Naive thymus-derived CD4-positive, alpha-beta T cell (primary cell): ENCODE measurements at places on chromosomes 7 and 10.
A peak's percentile ranks its signal among the peaks of the same experiment; 100 is the strongest.

DNA sequence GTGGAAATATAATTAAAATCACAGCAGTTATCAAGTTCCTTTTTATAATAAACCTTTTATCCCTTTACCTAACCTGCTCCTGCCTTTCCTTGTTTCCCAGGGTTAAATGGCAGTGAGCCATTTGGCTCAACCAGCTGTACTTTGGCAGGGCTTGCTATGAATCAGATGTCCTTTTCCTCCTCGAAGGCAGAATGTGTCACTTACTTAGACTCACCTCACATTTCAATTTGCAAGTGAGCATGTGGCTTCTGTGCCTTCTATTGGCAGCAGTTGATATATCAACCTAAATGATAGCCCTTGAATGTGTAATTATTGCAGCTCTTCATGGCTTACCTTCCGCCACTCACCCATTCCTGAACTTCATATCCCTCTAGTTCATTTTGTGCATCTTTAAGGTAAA is 301.7 kb downstream of the CSTF2T start:
- no peak for DNase-seq
- H3K27me3 ChIP-seq, result no peaks in the 10 kb centered on the region
- H3K4me1 ChIP-seq, result no peaks in the 10 kb centered on the region
- H3K4me3 ChIP-seq, result no peak overlapping the region

DNA sequence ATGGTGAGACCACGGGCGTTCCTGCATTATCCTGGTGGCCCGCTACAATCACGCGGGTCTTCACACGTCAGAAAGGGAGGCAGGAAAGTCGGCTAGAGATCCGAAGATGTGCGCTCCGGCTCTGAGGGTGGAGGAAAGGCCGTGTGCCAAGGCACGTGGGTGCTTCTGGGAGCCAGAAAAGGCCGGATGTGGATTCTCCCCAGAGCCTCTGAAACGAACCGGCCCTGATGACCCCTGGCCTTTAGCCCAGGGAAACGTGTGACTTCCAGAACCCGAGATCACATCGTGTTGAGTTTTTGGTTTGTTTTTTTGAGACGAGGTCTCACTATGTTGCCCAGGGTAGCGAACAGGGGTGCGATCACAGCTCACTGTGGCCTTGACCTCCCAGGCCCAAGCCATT is 244.2 kb downstream of the ELFN1 start:
- H3K36me3 ChIP-seq, result peaks cover 60% of the 10 kb centered on the region
- H3K4me3 ChIP-seq, result no peak overlapping the region
- DNase-seq, result no peak
- no peak overlapping the region for H3K27ac ChIP-seq
- no peaks in the 10 kb centered on the region for H3K27me3 ChIP-seq
- H3K4me1 ChIP-seq, result peaks cover 2% of the 10 kb centered on the region

DNA sequence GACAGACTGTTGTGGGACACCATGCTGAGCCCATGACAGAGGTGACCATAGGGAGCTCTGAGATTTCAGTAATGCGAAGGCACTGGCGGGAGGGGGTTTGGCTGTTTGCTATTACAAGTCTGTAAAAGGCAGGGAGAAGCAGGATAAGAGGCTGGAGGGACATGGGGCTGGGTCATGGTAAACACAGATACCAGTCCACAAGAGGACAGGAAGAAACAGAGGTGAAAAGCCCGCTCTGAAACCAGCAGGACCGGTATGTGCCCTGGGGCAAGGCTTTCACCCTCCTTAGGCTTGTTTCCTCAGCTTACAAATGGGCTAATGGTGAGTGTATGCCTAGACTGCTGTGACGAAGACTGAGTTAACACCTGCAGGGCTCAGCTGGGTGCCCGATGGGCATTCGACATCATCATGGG is 34.1 kb downstream of the ANXA11 start:
- peaks cover 81% of the 10 kb centered on the region for H3K36me3 ChIP-seq
- no peak for DNase-seq
- H3K4me1 ChIP-seq, result peaks cover 10% of the 10 kb centered on the region
- H3K4me3 ChIP-seq, result no peak overlapping the region
- peak overlapping the region; percentile 44 for H3K27ac ChIP-seq

GRCh38 chr7:23520582-23520981 is 11.2 kb downstream of the TRA2A start:
- H3K36me3 ChIP-seq, result peaks cover 21% of the 10 kb centered on the region
- no peaks in the 10 kb centered on the region for H3K27me3 ChIP-seq
- no peak overlapping the region for H3K4me3 ChIP-seq
- H3K27ac ChIP-seq, result no peak overlapping the region

DNA sequence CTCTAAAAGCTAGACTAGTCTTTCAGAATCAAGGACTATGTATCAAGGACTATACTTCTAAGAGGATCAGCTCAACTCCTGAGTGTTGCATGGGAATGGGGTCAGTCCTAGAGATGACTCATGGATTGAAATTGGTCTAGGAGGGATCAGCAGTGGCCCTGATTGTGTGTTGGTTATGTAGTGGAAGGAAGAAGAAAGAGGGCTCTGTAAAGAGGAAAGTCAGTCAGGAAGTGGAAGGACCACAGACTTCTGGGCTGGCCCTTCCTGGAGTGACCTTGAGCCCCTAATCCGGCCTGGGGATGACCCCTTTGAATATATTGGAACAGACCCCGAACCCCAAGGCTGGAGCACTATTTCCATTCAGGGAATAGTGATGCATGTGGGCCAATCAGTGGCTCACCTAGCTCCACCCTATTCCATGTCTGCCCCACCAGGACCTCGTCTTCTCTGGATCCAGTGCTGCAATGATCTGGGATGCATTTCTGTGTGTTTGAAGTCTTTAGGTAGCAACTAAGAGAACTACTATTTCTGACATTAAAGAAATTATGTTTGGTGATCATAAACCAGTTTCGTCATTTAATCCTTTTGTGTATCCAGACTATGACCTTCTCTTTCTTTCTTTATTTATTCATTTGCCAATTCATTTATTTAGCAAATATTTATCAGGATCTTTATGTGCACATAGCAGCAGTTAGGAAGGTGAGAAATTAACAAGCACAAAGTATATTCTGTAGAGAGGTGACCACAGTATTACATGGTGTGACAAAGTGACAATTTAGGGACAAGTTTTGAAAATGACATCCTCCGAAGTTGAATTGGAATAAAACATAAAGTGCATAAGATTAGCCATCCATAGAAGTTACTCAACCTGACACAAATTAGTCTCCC is 48.6 kb upstream of the KIF5B start:
- H3K4me3 ChIP-seq, result no peak overlapping the region
- no peaks in the 10 kb centered on the region for H3K27me3 ChIP-seq
- no peak overlapping the region for H3K27ac ChIP-seq
- DNase-seq, result no peak
- H3K4me1 ChIP-seq, result no peaks in the 10 kb centered on the region
- no peaks in the 10 kb centered on the region for H3K36me3 ChIP-seq

- H3K27me3 ChIP-seq, result no peaks in the 10 kb centered on the region
- H3K4me3 ChIP-seq, result no peak overlapping the region
- DNase-seq, result no peak
- H3K27ac ChIP-seq, result no peak overlapping the region
- H3K36me3 ChIP-seq, result no peaks in the 10 kb centered on the region
These were observed 251.7 kb upstream of the MYO3A start for GRCh38 chr10:25682203-25682851.

GRCh38 chr7:107767391-107767790 is 23.4 kb downstream of the CBLL1 start:
- no peaks in the 10 kb centered on the region for H3K4me1 ChIP-seq
- no peak for DNase-seq
- no peaks in the 10 kb centered on the region for H3K27me3 ChIP-seq
- no peak overlapping the region for H3K27ac ChIP-seq

DNA sequence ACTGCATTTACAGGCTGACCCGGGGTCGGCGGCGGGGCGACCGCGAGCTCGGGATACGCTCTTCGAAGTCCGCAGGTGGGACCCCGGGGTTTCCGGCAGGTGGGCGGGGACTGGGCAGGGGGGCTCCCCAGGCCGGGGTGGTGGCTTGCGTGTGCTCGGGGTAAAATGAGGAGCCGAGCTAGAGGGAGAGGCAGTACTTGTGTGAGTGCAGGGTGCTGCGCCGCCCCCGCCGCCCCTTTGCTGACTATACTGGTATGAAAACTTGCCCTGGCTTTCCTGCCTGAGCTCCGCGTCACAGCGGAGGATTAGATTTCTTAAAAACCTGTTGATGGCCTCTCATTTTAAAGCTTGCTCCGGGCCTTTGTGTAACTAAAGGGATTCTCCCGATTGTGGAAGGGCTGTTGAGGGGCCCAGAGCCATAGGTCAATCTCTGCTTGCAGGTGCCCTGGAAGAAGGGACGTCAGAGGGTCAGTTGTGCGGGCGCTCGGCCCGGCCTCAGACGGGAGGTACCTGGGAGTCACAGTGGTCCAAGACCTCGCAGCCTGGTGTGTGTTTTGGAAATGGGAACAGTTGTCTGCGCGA is 488 bp downstream of the ARMC10 start:
- DNase-seq, result peak; percentile 67
- H3K4me3 ChIP-seq, result peak overlapping the region; percentile 77
- peak overlapping the region; percentile 81 for H3K27ac ChIP-seq

DNA sequence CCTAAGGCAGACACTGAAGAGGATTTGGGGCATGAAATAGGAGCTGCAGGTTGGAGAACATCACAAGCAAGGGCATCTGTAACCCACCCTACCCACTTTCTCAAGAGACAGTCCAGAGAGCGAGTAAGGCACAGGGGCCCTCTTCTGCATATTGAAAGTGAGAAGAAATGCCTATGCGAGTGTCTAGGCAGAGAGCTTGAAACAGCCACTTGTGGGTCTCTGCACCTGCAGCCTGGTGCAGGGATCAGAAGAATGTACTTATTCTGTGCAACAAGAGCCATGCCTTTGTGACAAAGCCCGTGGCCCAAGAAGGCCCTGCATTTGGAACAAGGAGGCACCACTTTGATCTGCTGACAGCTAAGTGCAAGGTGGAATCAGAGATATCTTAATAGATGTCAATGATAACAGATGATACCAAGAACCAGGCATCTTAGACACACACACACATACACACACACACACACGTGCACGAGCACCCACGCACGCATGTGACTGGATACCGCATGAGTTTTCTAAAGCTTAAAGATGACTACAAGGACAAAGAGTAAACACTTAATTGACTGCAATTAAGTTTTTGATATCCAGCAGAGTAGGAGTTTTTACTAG is 89.3 kb downstream of the NPSR1 start:
- H3K27me3 ChIP-seq, result no peaks in the 10 kb centered on the region
- H3K4me1 ChIP-seq, result no peaks in the 10 kb centered on the region
- no peak for DNase-seq
- H3K36me3 ChIP-seq, result no peaks in the 10 kb centered on the region

- H3K27me3 ChIP-seq, result no peaks in the 10 kb centered on the region
- no peaks in the 10 kb centered on the region for H3K4me1 ChIP-seq
- H3K4me3 ChIP-seq, result no peak overlapping the region
- no peaks in the 10 kb centered on the region for H3K36me3 ChIP-seq
- no peak overlapping the region for H3K27ac ChIP-seq
- no peak for DNase-seq
These were observed 582.2 kb downstream of the SORCS1 start for GRCh38 chr10:106582291-106582690.

DNA sequence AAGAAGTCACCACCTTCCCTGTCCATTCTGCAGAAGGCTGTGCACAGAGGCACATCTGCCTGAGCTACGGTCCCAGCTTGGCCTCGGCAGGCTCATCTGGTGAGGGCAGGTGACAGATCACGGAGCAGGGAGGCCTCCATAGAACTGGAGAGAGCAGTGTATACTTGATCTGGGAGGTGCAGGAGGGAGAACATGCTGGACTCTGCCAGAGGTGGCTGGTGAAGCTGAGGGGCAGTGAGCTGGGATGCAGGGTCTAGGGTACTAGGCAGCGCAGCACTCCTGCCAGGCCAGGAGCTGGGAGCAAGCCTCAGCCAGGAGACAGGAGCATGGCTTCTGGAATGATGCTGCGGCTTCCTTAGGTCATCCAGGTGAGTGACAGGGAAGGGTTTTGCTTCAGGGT is 553.0 kb downstream of the TCERG1L start:
- H3K27me3 ChIP-seq, result no peaks in the 10 kb centered on the region
- H3K36me3 ChIP-seq, result no peaks in the 10 kb centered on the region
- no peaks in the 10 kb centered on the region for H3K4me1 ChIP-seq
- DNase-seq, result no peak
- H3K4me3 ChIP-seq, result no peak overlapping the region

- no peaks in the 10 kb centered on the region for H3K27me3 ChIP-seq
- DNase-seq, result no peak
- H3K4me1 ChIP-seq, result no peaks in the 10 kb centered on the region
- H3K36me3 ChIP-seq, result no peaks in the 10 kb centered on the region
- H3K4me3 ChIP-seq, result no peak overlapping the region
- no peak overlapping the region for H3K27ac ChIP-seq
These were observed 77.6 kb downstream of the BICC1 start for GRCh38 chr10:58590152-58590840.

GRCh38 chr10:9895981-9896380 is 1121.7 kb upstream of the CELF2 start:
- H3K27me3 ChIP-seq, result no peaks in the 10 kb centered on the region
- H3K36me3 ChIP-seq, result no peaks in the 10 kb centered on the region
- H3K4me3 ChIP-seq, result no peak overlapping the region
- H3K4me1 ChIP-seq, result no peaks in the 10 kb centered on the region
- DNase-seq, result no peak

DNA sequence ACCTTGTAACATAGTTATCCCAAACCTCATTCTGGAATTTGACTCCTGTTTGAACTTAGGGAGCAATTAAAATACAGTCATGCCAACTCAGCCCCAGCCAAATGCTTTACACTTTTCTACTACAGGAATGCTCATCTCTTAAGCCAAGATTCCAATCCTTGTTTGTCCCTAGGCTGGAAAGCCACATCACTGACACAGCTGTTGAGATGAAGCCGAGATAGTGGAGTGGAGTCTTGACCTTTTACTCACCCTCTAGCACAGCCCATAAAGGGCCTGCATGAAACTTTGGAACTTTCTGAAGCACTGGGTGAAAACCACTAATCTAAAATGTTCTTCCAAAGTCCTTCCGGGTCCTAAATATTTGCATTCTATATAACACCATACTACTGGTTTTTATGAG is 247.3 kb downstream of the ETV1 start:
- no peaks in the 10 kb centered on the region for H3K36me3 ChIP-seq
- no peaks in the 10 kb centered on the region for H3K4me1 ChIP-seq
- no peaks in the 10 kb centered on the region for H3K27me3 ChIP-seq

- no peak for DNase-seq
- no peaks in the 10 kb centered on the region for H3K36me3 ChIP-seq
- H3K27me3 ChIP-seq, result no peaks in the 10 kb centered on the region
- no peaks in the 10 kb centered on the region for H3K4me1 ChIP-seq
- no peak overlapping the region for H3K4me3 ChIP-seq
These were observed 203.9 kb downstream of the TEX36 start for GRCh38 chr10:125479059-125479458.
